ENCODE measurements at places on chromosomes 4 and X.

GRCh38 chr4:116027311-116027710 is 913.9 kb upstream of the NDST4 start:
- no peak for DNase-seq

GRCh38 chr4:2942037-2942531 is 21.1 kb downstream of the NOP14 start:
- DNase-seq = no peak

- DNase-seq = no peak
Observed at GRCh38 chr4:8652181-8653078, 59.9 kb downstream of the CPZ start.

GRCh38 chr4:41880840-41881831 is 54.1 kb upstream of the TMEM33 start:
- DNase-seq = no peak

GRCh38 chr4:72671980-72672379 is 103.0 kb upstream of the ADAMTS3 start:
- no peak for DNase-seq

DNA sequence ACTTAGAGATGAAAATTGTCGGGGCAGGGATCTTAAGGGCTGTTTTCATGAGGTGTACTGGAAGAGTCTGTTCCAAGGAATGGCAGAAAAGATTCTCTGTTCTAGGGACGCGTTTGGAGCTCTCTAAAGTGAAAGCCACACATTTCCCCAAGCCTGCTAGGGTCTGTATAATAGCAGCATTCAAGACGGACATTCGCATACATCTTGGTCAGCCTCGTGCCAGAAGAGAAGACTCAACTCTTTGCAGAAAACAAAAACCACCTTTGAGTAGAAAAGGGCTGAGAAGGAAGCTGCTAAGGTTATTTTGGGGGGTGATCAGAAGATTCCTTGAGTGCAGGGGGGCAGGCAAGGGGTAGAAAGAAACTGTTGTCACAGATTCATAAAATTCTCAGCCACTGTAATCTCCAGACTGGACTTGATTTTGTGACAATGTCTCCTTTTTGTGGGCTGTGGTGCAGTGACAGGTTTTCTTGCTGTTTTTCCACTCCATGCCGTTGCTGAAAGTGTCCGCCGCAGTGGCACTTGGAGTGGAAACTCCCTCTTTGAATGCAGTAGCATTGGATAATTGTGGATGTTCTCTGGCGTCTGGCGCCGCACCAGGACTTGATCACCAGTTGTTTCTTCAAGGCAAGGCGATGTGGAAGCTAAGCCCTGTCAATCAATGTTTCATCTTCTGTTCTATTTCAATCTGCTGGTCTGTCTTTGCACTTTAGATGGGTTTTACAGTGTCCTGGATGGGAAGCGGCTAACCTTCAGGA is 2.9 kb downstream of the GYG2 start:
- no peak for DNase-seq

DNA sequence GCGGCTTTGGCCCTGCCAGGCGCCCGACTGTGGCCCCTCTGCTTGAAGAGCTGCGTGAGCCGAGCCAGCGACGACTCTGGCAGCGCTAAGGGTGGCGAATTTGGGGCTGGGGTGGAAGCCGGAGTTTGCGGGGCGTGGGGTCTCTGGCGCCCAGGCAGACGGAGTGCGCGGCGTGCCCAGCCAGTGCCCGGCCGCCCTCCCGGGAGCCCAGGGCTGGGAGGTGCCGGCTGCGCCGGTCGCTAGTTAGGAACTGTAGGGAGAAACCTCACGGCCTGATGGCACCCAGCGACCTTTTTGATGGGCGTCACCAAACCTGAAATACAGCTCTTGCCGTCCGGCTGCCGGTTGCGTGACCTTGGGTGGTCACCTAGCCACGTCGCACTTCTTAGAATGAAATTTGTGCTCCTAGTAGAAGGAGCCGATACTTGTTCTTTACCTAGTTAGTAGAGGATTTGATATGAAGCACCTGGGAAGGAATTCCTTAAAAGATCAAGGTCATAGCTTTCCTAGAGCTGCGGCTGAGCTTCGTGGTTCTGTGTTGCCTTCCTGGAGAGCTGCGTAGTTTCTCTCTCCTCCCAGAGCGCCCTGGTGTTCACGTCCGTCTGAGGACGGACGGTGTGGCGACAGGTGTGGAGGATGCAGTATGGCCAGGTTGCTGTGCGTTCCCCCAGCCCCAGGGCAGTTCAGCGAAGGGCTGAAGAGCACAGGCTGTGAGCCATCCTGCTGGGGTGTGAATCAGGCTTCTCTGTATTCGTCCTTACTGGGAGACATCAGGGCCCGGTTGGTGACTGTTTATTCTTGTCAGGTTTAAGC is 680 bp downstream of the MAEA start:
- no peak for DNase-seq

- peak; percentile 19 for DNase-seq
Observed at GRCh38 chr4:143773998-143774895, 73.8 kb upstream of the FREM3 start.

DNA sequence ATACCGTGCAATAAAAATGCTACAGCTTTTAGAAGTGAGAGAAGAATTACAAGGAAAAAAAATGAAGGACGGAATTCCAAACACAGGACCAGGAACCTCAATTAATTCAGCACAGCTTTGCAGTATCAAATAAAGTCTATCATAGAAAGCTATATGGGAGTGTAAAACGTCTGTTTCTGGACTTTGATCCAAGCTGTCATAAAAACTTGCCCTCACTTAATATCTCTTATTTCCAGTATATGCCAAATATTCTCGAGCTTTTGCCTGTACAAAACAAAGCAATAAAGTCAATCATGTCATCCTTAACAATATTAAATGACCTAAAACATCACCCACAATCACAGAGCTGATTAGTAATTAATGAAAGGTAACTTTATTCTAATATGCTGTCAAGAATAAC is 4.2 kb downstream of the PDE5A start:
- no peak for DNase-seq

- DNase-seq = no peak
Observed at GRCh38 chrX:152418025-152418424, 33.1 kb downstream of the GABRA3 start.

DNA sequence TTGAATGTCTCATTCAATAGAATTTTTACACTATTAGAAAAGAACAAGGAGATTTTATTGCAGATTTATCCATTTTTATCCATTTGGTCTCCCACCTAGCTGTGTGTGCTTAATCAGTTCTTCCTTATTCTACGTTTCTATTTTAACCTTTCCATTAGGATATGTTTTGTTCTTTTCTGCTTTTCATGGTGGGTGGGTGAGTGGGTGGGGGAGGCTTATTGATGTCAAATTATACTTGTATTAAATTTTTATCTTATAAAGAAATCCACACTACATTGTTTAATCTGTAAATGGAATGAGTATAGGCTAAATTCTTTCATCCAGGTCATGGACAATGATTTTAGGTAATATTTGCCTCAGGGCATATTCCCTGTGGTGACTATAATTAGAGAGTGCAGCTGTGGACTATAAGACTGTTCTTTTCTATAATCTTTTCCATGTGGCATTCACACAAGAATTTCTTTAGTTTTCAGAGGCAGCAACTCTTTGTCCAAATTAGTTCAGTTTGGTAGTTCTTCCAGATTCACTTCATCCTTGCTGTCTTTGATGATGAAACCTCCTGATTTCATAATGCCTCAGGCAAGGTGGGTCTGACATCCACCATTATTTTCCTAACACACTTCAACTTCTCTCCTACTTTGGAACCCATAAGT is 2451.8 kb downstream of the PCDH7 start:
- DNase-seq = no peak

DNA sequence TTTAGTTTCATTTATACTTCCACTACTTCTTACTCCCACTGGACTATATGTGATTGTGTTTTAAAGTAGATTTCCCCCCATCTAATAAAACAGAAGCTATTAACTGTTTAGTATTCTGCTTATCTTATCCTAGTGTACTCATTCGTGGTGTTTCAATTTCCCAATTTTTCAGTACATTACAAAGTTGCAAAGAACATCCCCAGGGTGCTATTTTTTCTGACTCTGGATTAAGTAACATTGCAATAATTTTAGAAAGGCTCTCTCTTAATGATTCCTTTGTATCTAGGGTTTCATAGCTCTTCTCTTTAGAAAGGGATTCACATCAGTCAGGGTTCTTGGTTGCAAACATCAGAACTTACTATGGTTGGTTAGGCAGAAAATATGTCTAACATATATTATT is 317.9 kb upstream of the DIPK2B start:
- DNase-seq = no peak

GRCh38 chr4:79046016-79046592 is 106.9 kb upstream of the PAQR3 start:
- DNase-seq = no peak

DNA sequence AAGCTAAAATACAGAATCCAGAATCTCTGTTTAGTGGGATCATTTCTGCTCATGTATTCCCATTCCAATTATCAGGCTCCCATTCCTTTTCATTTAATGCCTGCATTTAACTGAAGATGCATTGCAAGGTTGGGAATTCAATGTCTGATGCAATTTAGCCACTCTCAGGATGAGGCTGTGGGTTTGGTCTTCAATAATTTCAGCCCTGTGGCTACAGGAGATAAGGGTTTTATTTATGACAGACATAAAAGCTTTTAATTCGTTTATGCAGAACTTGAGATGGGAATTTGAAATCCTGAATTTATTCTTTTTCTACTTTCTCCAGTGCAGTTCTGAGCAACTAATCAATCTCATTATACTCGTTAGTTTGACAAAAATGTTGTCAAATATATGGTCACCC is 1225.9 kb downstream of the PCDH18 start:
- DNase-seq = no peak

DNA sequence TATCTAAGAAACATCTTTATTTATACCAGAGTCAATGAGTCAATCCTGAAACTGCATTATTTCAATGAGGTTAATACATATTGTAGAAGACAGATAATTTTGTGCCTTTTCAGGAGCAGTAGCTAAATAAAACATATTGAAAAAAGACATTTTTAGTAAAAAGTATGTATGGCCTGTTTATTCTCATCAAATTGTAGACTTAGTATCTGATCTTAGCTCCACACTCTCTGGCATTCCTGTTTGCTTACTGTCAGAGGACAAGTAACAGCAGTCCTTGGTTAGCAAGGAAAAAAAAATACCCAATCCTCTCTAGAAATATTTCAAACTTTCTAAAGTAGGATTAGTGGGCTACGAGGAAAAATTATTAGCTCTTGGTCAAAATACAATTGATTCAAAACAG is 50.5 kb upstream of the GUCY1A1 start:
- DNase-seq = no peak

All from activated naive CD4-positive, alpha-beta T cell treated with anti-CD3 and anti-CD28 coated beads, Interleukin-2, amount 50 U/mL, for 16 hours (primary cell).